ENCODE measurements at places on chromosomes 1 and 21.
A peak's percentile ranks its signal among the peaks of the same experiment; 100 is the strongest.

GRCh38 chr1:230770317-230770716 lies 23.1 kb downstream of the CAPN9 start:
- no peak for DNase-seq

DNA sequence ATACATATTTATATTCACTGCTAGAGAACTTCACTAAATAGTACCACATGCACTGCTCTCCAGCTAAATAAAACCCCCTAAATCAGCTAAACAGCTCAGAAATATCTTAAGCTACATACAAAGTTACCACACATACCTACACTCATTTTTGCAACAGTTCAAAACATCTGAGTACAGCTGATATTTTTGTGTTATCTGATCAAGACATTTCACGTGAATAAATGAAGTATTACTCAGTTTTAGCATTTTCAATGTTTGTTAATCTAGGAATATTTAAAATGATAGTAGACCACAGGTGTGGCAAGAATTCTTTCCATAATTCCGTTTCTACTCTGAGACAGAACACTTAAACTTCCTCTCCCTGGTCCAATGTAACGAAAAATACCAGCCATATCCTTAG lies 20.8 kb downstream of the EVI5 start:
- no peak for DNase-seq

- no peak for DNase-seq
Observed at GRCh38 chr1:222525951-222526350, 22.0 kb downstream of the HHIPL2 start.

- no peak for DNase-seq
Observed at GRCh38 chr1:206563367-206564207, 48.7 kb downstream of the EIF2D start.

DNA sequence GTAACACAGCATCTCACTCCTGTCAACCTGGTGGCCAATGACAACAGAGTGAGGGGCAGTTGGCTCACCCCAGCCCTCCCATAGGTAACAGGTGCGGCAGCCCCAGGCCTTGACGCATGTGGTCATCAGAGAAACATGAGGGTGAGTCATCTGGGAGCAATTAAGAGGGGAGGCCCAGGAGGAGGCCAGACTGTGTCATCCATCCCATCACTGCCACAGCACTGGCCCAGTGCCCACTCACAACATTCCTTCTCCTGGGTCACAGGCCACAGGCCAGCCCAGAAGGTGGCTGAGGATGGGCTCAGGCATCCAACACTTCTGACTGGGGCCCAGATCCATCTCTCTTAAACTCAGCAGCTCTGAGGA lies 17.1 kb downstream of the TEX35 start:
- DNase-seq = no peak

DNA sequence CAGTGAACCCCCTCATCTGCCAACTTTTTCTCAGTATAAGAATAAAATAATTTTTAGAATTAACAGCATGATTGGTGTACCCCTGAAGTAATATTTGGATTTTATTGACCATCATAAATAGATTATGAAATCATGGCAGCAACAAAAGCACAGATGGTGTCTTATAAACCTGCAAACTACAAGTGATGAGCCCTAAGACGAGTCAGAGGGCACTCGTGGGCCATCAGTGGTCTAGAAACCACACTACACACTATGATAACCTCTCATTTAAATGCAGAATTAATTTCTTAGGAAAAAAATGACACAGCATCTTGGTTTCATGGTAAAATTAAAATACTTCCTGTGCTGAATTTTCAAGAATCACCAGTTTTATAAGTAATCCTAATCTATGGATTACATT lies 312.4 kb downstream of the PTBP2 start:
- no peak for DNase-seq

DNA sequence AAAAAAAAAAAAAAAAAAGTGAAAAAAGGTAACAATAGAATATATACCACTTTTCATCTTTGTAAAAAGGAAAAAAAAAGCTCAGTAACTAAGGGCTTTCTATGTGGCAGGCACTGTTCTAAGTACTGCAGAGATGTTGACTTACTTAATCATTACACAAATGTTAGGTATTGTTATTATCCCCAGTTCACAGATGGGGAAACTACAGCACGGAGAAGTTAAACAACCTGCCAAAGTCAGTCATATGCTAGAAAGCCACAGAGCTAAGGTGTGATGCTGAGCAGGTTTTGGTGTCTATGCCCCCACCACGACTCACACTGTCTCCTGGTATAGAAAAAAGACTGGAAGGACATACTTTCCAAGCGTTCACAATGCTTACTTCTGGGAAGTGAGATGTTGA lies 6.6 kb upstream of the PNRC2 start:
- DNase-seq = no peak

DNA sequence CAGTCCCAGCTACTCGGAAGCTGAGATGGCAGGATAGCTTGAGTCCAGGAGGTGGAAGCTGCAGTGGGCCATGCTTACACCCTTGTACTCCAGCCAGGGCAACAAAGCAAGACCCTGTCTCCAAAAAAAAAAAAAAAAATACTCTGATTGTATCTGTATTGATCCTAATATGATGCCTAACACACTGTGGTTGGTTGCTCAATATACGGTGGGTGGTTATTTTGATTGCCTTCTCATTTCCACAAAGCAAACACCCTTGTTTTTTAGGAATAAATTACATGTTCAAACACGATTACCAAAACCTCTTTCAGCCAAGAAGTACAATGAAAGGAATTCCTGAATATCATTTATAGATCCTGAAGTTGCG lies 3.4 kb downstream of the EGLN1 start:
- no peak for DNase-seq

- DNase-seq = no peak
Observed at GRCh38 chr1:166084613-166085012, 82.2 kb downstream of the FAM78B start.

GRCh38 chr1:246760422-246761347 lies 36.5 kb downstream of the SCCPDH start:
- no peak for DNase-seq

- DNase-seq = no peak
Observed at GRCh38 chr1:154551474-154551873, 7.0 kb downstream of the UBE2Q1 start.

GRCh38 chr1:218284377-218284916 lies 646 bp upstream of the RRP15 start:
- peak; percentile 6 for DNase-seq

GRCh38 chr1:152801333-152801732 lies 4.8 kb downstream of the LCE1D start:
- no peak for DNase-seq

DNA sequence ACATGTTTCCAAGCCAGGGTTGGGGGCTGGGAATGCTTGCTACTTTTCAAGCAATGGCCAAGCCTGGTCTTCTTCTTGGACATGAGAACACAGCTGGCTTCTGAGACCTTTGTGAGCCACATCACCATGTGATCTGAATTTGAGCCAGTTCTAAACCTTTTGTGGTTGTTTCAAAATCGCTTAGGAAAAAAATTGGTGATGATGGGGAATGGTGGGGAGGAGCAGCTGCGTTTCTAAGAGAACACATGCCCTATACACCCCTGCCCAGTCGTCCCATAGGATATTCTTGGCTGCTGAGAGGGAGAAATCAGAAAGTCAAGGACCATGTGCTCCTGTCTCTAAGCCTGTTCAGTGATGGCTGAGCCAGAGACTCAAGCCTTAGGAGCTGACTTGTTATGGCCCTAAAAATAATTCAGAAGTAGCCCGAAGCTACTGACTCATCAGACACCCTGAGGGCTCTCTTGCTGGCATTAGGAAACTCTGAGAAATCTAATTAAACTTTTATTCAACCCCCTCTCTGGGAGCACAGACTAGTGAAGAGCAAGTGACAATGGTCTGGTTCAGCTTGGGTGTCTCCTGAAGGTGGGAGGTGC lies 30.5 kb downstream of the CCDC185 start:
- no peak for DNase-seq

DNA sequence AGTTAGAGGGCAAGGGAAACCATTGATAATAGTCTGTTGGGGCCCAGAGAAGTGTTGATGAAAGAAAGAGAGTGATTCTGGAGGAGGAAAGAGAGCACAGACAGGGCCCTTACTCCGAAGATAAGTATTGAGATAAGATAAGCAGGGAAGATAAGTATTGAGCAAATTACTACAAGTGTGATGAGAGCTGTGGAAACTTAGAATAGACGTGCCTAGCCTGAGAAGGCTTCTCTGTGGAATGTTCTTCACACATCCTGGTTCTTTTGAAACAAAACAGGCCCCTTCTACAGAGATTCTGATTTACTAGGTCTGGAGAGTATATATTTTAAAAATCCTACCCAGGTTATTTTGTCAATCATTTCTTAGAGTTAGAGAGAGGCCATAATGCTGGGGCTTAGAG lies 26.4 kb downstream of the FNBP1L start:
- DNase-seq = no peak

GRCh38 chr1:230381049-230381467 lies 45.1 kb downstream of the PGBD5 start:
- no peak for DNase-seq

- no peak for DNase-seq
Observed at GRCh38 chr1:208209286-208209685, 34.9 kb downstream of the PLXNA2 start.

- peak; percentile 34 for DNase-seq
Observed at GRCh38 chr1:244163861-244164510, 112.9 kb downstream of the ZBTB18 start.

- DNase-seq = no peak
Observed at GRCh38 chr1:89672489-89673183, 39.7 kb downstream of the LRRC8C start.

DNA sequence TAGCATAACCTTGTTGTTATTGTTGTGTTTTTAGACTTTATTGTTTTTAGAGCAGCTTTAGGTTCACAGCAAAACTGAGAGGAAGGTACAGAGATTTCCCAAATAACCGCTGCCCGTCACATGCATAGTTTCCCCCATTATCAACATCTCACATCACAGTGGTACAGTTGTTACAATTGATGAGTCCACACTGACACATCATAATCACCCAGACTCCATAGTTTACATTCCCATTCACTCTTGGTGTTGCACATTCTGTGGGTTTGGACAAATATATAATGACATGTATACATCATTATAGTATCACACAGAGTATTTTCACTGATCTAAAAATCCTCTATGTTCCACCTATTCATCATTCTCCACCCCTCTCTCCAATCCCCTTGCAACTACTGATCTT lies 25.9 kb upstream of the TOR3A start:
- no peak for DNase-seq

DNA sequence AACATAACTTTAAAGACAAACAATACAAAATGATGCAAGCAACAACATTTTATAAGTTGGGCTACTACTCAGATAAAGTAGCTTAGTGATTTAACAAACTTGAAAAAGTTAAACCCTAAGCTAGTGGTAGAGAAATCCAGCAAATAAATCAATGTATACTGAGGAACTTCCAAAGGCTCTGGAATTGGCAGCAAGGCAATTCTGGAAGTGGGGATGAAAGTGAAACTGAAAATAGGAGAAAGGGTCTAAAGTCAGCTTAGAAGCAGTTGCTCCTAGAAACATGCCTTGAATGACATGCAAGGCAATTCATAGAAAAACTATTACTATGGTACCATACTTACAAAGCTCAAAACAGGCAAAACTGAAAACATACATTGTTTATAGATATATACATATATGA lies 90.0 kb upstream of the CAMK1G start:
- no peak for DNase-seq

DNA sequence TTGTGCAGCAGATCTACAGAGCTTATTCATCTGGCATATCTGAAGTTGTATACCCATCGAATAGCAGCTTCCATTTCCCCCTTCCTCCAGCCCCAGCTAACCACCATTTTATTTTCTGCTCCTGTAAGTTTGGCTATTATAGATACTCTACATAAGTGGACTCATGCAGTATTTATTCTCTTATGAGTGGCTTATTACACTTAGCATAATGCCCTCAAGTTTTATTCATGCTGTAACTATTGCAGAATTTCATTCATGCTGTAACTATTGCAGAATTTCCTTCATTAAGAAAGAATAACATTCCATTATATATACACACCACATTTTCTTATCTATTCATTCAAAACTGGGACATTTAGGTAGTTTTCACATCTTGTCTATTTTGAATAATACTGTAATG lies 30.5 kb upstream of the IFI16 start:
- DNase-seq = no peak

DNA sequence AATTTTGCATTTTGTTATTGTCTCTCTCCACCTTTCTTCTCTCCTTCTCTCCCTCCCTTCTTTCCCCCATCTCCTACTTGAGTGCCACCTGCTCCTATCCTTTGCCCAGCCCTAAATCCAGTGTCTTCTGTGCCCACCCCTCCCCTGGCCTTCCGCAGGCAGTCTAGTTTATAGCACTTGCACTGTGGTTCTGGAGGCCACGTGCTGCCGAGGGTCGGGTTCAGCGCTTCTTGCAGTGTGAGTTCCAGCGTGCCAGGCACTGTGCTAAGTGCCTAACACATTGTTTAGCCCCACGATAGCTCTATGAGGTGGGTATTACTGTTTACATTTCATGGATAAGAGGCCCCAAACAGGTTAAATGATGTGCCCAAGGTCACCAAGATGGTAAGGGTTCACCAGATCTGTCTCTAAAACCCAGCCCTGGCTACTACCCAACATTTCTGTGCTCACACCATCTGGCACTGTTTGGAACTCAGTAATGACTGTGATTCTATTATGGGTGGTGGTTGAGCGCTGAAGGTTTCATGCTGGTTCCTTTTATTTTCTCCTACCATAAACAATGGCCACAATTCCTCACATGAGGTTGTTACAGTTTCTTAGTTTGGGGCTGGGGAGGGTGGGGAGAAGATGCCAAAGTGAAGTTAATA lies 14.1 kb upstream of the ATP1A4 start:
- DNase-seq = no peak

DNA sequence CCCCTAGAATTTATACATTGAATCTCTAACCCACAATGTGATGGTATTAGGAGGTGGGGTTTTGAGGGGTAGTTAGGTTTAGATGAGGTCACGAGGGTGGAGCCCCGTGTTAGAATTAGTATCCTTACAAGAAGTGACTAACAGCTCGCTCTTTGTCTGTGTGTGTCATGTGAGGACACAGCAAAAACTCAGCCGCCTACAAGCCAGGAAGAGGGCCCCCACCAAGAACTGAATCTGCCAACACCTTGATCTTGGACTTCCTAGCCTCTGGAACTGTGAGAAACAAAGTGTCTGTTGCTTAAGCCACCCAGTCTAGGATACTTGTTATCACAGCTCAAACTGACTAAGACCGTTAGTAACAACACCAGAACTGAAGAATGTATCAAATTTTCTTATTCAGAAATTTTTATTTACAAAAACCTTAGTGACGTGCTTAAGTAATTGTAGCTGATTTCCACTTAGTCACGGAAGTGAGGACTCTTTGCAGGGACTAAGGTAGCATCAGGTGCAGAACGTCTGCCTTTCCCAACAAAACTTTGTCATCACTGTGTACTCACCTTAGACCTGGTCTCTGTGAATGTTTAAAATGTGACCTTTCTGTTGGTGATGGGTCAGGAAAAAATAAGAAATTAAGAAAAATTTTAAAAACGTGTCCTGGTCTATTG lies 24.5 kb upstream of the LRRC8C start:
- DNase-seq = peak; percentile 59

Data from heart left ventricle (tissue), 16 donors.